ENCODE measurements at places on chromosomes 6 and 20. TPM values are rescaled to one million over a fixed set of nuclear protein-coding genes. Genes with fewer than 3 reads are reported as not detected.

Gene SLC35F1
- not detected for total RNA-seq

- no peaks in the 10 kb centered on the region for H3K4me1 ChIP-seq
- no peak for DNase-seq
- no peaks in the 10 kb centered on the region for H3K27me3 ChIP-seq
- no peaks in the 10 kb centered on the region for H3K36me3 ChIP-seq
- no peak overlapping the region for H3K27ac ChIP-seq
- H3K4me3 ChIP-seq = no peak overlapping the region
Measured at GRCh38 chr6:112931832-112932231, 584.7 kb downstream of the RFPL4B start.

DNA sequence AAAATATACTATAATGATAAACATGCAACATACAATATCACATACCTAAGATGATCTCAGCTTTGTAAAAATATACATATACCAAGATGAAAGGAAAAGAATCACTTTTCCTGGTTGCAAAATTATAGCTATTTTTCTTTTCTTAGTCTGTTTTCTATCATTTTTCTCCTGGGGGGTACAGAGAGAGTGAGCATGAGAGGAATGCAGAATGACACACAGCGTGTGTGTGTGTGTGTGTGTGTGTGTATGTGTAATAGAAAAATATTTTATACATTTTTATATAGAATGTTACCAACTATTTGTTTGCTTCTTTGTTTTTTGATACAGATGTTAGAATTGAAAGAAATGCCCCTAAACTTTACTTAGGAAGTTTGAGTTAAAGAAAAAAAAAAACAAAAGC, 64.3 kb downstream of the FAM83B start:
- no peaks in the 10 kb centered on the region for H3K36me3 ChIP-seq
- no peaks in the 10 kb centered on the region for H3K4me1 ChIP-seq
- H3K4me3 ChIP-seq = no peak overlapping the region
- no peak overlapping the region for H3K27ac ChIP-seq

Gene RAB5IF
- total RNA-seq = 60.0 TPM

GRCh38 chr6:107786179-107786578, 37.9 kb downstream of the SCML4 start:
- H3K4me1 ChIP-seq = no peaks in the 10 kb centered on the region
- no peaks in the 10 kb centered on the region for H3K27me3 ChIP-seq
- no peaks in the 10 kb centered on the region for H3K36me3 ChIP-seq
- DNase-seq = no peak
- no peak overlapping the region for H3K27ac ChIP-seq

GRCh38 chr20:36199345-36200257, 36.7 kb upstream of the AAR2 start:
- H3K36me3 ChIP-seq = peaks cover 23% of the 10 kb centered on the region
- H3K27me3 ChIP-seq = no peaks in the 10 kb centered on the region
- no peaks in the 10 kb centered on the region for H3K4me1 ChIP-seq
- no peak overlapping the region for H3K27ac ChIP-seq
- no peak for DNase-seq

Gene CLPSL2
- total RNA-seq = not detected

DNA sequence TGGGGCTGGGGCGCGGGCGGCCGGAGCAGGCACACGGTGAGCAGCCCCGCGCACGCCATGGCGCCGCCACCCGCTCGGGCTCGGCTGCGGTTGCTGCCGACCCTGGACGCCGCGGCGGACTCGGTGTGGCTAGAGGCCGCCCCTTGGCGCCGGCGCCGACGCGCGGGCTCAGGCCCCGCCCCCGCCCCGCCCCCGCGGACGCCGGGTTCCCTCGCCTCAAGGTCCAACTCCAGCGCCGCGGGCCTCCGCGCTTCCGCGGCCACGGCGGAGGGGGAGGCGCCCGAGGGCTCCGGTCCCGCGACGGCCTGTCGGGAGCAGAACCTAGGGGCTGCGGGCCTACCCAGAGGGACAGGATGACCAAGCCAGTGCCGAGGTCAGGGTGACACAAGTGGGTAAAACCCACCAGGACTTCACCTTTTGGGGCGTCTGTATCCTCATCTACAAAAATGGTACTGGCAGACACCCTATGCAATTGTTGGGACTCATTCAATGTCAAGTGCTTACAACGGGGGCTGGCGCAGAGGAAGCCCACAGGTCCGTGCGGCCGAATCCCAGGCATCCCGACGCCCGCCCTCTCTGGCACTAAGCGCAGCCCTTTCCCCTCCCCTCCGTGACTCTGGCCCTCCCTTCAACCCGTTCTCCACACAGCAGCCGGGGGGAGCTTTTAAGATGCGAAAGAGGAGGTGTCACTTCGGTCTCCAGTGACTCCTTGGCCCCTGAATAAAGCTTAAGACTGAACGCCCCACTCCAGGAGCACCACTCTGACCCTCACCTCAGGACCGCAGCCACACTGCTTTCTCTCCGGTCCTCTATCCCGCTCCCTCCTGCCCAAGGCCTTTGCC, at the start of gene NECAB3:
Gene NECAB3, minus strand, starts transcription at position 135 of the 842 bp plus-strand sequence. Its CDS starts 76 bp downstream, at position 59.
- H3K4me1 ChIP-seq = peaks cover 39% of the 10 kb centered on the region
- H3K36me3 ChIP-seq = no peaks in the 10 kb centered on the region
- DNase-seq = peak; percentile 98
- H3K27me3 ChIP-seq = no peaks in the 10 kb centered on the region
- peak within 1 kb of the TSS; percentile 91 for H3K27ac ChIP-seq

GRCh38 chr20:46751856-46752255, 42.4 kb downstream of the SLC2A10 start:
- DNase-seq = no peak
- H3K27ac ChIP-seq = no peak overlapping the region
- no peaks in the 10 kb centered on the region for H3K36me3 ChIP-seq
- H3K4me3 ChIP-seq = no peak overlapping the region
- no peaks in the 10 kb centered on the region for H3K27me3 ChIP-seq
- no peaks in the 10 kb centered on the region for H3K4me1 ChIP-seq

- no peak for DNase-seq
- H3K4me1 ChIP-seq = peaks cover 5% of the 10 kb centered on the region
- H3K4me3 ChIP-seq = no peak overlapping the region
- H3K36me3 ChIP-seq = no peaks in the 10 kb centered on the region
- H3K27me3 ChIP-seq = no peaks in the 10 kb centered on the region
Measured at GRCh38 chr6:89323511-89323971, 8.4 kb upstream of the GABRR2 start.

Gene HTR1B
- total RNA-seq = 0.57 TPM

Gene MYL9
- 186 TPM for total RNA-seq

GRCh38 chr20:6673071-6673470, 94.4 kb upstream of the BMP2 start:
- no peaks in the 10 kb centered on the region for H3K27me3 ChIP-seq
- H3K4me1 ChIP-seq = no peaks in the 10 kb centered on the region
- no peak for DNase-seq
- H3K36me3 ChIP-seq = no peaks in the 10 kb centered on the region
- H3K4me3 ChIP-seq = no peak overlapping the region

Gene RIPOR2
- 46.9 TPM for total RNA-seq

GRCh38 chr6:134063121-134063965, 10.9 kb upstream of the SLC2A12 start:
- H3K4me1 ChIP-seq = peaks cover 12% of the 10 kb centered on the region
- peak overlapping the region; percentile 1 for H3K27ac ChIP-seq
- H3K27me3 ChIP-seq = no peaks in the 10 kb centered on the region
- H3K36me3 ChIP-seq = no peaks in the 10 kb centered on the region

- H3K27me3 ChIP-seq = no peaks in the 10 kb centered on the region
- H3K27ac ChIP-seq = no peak overlapping the region
- no peaks in the 10 kb centered on the region for H3K36me3 ChIP-seq
- H3K4me1 ChIP-seq = no peaks in the 10 kb centered on the region
Measured at GRCh38 chr6:100353276-100354015, 111.3 kb downstream of the SIM1 start.

- no peaks in the 10 kb centered on the region for H3K27me3 ChIP-seq
- H3K4me1 ChIP-seq = no peaks in the 10 kb centered on the region
- no peak for DNase-seq
- H3K27ac ChIP-seq = no peak overlapping the region
Measured at GRCh38 chr20:19649041-19649440, 109.0 kb upstream of the RIN2 start.

DNA sequence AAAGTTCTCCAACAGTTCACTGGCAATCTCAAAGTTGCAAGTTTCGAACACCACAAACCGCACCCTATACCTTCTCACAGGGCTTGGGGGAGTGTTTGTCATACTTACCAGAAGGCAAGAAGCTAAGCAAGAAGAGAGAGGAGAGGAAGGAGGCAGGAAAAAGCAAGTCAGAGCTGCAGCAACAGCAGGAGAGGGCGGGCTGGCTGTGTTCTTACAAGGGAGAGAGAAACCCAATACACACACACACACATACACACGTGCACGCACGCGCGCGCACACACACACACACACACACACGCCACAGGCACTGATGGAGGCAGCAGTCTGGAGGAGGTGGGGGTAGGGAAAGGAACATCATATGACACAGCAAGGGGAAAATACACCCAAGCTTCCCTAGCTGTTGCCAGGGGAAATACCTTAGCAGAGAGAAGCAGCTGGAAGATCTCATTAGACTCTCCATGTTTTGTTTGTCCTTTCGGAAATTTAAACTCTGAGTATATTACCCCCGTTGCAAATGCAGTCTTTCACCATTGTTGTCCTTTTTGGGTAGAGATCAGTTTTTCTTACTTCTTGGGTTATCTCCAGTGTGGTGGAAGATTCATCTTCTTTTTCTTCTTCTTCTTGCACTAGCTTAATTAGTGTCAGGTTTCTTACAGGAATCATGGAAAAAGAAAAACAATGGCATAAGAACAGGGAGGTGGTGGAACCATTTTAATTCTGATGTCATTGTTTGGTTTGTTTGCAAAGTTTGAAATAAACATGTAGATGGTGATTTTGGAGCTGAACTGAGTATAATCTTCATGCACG, at the start of gene TXLNB:
Gene TXLNB, minus strand, starts transcription at position 186 of the 807 bp plus-strand sequence. CDS start 3,099 bp downstream, outside the sequence.
- peak; percentile 76 for DNase-seq
- peaks cover 29% of the 10 kb centered on the region for H3K4me1 ChIP-seq
- peak within 1 kb of the TSS; percentile 79 for H3K27ac ChIP-seq

Gene DUSP15
- 1.7 TPM for total RNA-seq

GRCh38 chr20:25216199-25216945, 20.9 kb downstream of the ENTPD6 start:
- no peak overlapping the region for H3K27ac ChIP-seq
- peaks cover 29% of the 10 kb centered on the region for H3K36me3 ChIP-seq
- no peak overlapping the region for H3K4me3 ChIP-seq
- peak; percentile 52 for DNase-seq
- H3K4me1 ChIP-seq = no peaks in the 10 kb centered on the region

GRCh38 chr6:54255886-54256285, 52.4 kb upstream of the TINAG start:
- H3K27ac ChIP-seq = no peak overlapping the region
- DNase-seq = no peak
- no peaks in the 10 kb centered on the region for H3K4me1 ChIP-seq
- H3K4me3 ChIP-seq = no peak overlapping the region
- no peaks in the 10 kb centered on the region for H3K36me3 ChIP-seq

- no peak for DNase-seq
- no peaks in the 10 kb centered on the region for H3K27me3 ChIP-seq
- no peak overlapping the region for H3K27ac ChIP-seq
- H3K36me3 ChIP-seq = no peaks in the 10 kb centered on the region
- H3K4me3 ChIP-seq = no peak overlapping the region
Measured at GRCh38 chr20:58978351-58979190, 2.5 kb upstream of the NELFCD start.

Gene FOXS1
- not detected for total RNA-seq

GRCh38 chr20:57118107-57118769, 148.2 kb downstream of the BMP7 start:
- no peaks in the 10 kb centered on the region for H3K4me1 ChIP-seq
- H3K27me3 ChIP-seq = no peaks in the 10 kb centered on the region
- H3K27ac ChIP-seq = no peak overlapping the region
- DNase-seq = no peak

- H3K4me3 ChIP-seq = no peak overlapping the region
- H3K36me3 ChIP-seq = no peaks in the 10 kb centered on the region
- H3K4me1 ChIP-seq = peaks cover 40% of the 10 kb centered on the region
- DNase-seq = no peak
Measured at GRCh38 chr6:6593867-6594468, 5.4 kb downstream of the LY86 start.

DNA sequence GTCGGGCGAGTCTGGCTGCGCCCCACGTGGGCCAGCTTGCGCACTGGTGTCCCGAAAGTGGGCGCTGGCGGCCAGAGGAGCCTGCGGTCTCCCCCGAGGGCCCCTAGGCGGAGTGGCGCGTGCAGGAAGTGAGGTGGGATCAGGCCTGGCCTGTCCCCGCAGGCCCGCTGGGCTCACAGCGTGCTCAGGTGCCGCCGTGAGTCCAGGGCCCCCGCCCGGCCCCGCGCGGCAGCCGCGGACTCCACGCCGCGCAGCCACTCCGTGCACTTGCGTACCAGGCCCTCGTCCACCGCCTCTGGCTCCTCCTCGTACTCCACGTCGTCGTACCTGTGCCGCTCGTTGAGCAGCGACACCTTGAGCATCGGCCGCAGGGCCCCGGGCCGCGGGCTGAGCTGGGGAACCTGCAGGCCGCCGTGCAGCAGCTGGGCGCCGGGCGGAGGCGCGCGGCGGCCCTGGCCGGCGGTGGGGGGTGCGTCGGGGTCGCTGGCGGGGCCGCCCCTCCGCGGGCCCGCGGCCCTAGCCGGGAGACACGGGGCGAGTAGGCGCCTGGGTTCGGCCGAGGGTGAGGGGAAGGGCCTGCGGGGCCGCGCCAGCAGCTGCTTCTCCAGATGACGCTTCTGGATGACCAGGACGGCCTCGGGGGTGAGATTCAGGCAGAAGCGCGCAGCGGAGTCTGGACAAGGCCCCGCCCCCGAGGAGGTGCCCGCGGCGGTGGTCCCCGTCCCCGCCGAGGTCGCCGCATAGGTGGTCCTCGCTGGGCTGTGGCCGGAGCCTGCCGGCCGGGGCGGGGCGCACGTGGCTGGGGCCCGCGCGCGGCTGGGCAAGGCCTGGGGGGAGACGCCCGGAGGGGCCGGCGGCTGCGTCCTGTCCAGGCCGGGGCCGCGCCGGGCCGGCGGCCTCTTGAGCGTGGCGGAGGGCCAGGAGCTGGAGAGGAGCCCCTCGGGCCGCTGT, 835 bp downstream of the PRR18 start:
- H3K4me1 ChIP-seq = peaks cover 22% of the 10 kb centered on the region
- peak overlapping the region; percentile 40 for H3K4me3 ChIP-seq
- peaks cover 7% of the 10 kb centered on the region for H3K27me3 ChIP-seq

DNA sequence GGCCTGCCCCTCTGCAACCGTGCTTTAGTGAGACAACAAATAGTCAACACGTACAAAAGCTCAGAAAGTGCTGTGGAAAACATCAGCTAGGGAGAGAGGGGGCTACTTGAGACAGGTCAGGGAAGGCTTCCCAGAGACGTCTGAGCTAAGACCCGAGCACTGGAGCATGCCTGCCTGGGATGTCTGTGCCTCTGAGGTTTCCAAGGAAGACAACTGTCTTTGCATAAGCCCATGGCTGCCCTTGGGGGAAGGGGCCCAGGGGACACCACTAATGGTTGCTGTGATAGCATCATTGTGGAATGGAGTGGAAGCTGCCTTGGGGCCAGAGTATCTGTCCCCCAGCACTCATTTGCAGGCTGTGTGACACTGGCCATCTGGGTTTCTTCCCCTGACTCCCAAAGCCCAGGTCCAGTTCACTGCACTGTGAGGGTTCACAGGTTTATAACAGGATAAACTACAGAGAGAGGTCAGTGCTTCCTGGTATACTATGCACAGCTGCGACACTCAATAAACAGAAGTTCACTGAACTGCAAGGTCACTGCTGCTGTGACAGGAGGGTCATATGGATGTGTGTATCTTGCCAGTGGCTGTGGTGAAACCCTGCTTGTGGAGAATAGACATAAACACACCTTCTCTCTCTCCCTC, 1.5 kb upstream of the ARFGEF2 start:
- H3K36me3 ChIP-seq = no peaks in the 10 kb centered on the region
- no peaks in the 10 kb centered on the region for H3K27me3 ChIP-seq
- DNase-seq = peak; percentile 28
- H3K4me3 ChIP-seq = no peak overlapping the region
- H3K4me1 ChIP-seq = peaks cover 23% of the 10 kb centered on the region
